Hematopoietic multipotent progenitor cell treated with erythropoietin and hydrocortisone succinate and interleukin-3 and kit ligand, for 4 days (in vitro differentiated cells): ENCODE measurements at places on chromosomes 4 and X.

GRCh38 chrX:12236156-12236555 lies 97.9 kb downstream of the FRMPD4 start:
- DNase-seq, result no peak

- DNase-seq, result no peak
Measured at GRCh38 chr4:168743601-168744000, 246.7 kb downstream of the PALLD start.

DNA sequence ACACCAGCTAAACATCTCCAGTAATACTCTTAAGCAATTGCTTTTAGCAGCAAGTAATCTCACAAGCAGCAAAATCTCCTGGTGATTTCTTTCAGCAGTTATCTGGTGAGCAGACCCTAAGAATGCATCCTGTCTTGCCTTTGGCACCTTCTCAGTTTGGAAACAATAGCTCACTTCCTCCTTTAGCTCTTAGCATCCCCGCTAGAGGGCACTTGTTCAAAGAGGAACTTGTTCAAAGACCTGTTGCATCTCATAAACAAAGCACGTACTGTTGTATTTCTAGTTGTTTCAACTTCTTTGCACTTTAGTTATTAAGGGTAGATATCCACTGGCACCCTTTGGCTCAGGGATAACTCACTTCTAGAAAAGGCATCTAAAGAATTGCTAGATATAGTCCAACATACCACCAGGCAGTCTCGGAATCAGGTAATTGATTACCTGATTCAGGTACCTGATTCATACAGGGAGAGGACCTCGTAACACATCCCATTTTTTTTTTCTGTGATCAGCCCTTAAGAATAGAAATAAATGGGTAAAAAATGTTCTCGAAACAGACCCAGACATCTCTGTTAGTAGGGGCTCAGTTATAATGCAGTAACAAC lies 81.9 kb upstream of the QRFPR start:
- DNase-seq, result peak; percentile 88

- DNase-seq, result no peak
Measured at GRCh38 chr4:95761871-95762270, 78.0 kb upstream of the PDHA2 start.

GRCh38 chrX:19388064-19388679 lies 44.4 kb downstream of the PDHA1 start:
- no peak for DNase-seq

DNA sequence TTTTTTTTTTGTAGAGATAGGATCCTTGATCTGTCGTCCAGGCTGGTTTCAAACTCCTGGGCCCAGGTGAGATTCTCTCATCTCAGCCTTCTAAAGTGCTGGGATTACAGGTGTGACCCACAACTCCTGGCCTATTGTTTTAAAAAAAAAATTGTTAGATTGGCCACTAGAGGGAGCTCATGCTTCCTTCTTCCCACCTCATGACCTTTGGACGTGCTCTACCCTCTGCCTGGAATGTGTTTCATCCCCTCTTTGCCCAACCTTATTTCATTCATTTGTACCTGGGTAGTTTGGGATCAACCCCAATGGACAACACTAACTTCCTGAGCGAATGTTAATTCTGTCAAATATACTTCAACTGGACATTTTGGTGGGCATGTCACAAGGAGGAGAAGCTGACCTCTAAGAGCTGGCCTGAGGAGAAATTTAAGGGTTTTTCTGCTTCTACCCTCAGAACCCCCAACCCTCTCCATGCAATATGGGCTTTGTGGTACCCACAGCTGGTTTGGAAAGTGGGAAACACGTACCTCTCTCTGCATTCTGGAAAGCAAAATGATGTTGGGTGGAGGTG lies 6.4 kb downstream of the PPEF2 start:
- DNase-seq, result peak; percentile 66

GRCh38 chr4:51830156-51830720 lies 12.7 kb upstream of the DCUN1D4 start:
- DNase-seq, result no peak

GRCh38 chr4:156815717-156816359 lies 155.8 kb downstream of the PDGFC start:
- no peak for DNase-seq

DNA sequence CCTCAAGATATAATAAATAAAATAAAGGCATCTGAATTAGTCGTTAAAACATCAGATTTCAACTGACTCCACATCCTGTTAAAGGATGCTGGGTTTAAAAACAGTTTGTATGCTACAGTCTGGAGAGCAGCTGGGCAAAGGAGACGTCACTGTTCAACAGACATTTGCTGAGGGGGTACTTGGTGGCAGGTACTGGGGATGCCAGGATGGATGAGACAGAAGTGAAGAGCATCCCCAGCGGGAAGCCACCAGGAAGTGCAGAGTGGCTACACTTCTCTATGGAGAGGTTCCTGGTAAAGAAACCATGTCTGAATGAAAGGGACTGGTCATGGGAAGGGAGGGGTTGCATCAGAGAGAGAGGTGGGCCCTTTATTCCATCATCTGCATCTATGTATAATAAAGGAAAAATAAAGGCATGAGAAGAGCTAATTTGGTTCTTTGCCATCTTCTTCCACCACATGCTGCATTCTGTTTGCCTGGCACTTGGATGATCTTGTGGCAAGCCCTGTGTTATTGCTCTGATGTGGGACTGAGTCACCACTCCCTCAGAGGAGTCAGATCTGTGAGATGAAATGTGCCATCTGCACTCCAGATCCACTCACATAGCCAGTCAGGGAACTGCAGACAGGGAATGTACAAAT lies 145.0 kb downstream of the SOWAHB start:
- DNase-seq, result no peak

GRCh38 chrX:120357186-120357585 lies 4.7 kb upstream of the ATP1B4 start:
- DNase-seq, result no peak

- peak; percentile 76 for DNase-seq
Measured at GRCh38 chr4:67087897-67088296, 457.4 kb downstream of the CENPC start.

DNA sequence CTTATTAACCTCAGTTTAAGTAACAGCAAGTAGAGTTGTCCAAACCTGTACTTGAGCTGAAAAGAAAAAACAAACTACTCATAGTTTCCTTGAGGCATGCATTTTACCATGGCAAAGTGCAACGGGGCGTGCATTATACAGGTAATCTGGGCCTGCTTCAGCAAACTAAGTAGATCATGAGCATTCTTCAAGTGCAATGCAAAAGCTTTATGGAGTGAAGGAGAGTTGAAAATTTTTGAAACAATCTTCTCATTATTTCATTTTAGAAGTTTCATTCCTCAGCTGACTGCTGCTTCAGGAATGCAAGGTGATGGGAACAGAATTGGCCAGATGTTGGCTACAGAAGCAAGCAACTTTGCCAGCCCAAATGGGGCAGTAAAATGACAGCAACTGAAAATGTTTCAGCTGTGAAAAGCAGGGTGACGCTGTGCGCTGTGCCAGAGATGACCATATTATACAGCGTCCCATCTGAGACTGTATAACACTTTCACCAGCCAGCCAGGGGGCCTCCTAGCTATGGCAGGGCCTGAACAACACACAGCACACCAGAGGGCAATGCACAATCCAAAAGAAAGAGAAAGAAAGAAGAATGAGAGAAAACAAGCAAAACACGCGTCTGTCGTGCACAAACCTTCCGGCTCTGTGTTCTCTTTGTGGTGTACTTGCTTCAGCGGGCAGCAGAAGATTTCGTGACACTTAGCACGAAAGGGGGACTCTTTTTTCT lies 145.5 kb upstream of the FGF13 start:
- no peak for DNase-seq

- no peak for DNase-seq
Measured at GRCh38 chrX:11953615-11954014, 184.7 kb upstream of the FRMPD4 start.

- no peak for DNase-seq
Measured at GRCh38 chr4:181970366-181970765, 272.8 kb upstream of the TENM3 start.

- no peak for DNase-seq
Measured at GRCh38 chr4:163284304-163284703, 48.1 kb downstream of the NPY1R start.

GRCh38 chr4:184433258-184433892 lies 41.0 kb downstream of the IRF2 start:
- no peak for DNase-seq

GRCh38 chr4:101158134-101158482 lies 189.2 kb downstream of the PPP3CA start:
- no peak for DNase-seq

- DNase-seq, result no peak
Measured at GRCh38 chr4:3514806-3515501, 17.3 kb downstream of the LRPAP1 start.

DNA sequence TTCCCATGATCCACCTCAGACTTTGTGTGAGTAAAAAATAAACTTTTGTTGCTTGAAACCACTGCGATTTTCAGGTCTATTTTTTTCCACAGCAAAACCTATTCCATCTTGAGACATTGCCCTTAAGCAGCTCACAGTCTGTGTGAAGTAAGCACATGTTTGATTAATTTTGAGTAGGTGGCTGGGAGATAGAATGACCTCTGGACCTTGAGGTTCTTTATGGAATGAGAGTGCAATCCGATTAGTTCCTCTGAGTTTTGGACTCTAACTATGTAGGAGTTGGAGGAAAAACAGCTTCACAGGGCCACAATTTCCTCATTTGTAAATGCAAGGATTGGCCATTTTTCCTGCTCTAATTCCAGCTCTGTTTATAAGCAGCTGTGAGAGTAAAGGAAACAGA lies 234.1 kb upstream of the IGFBP7 start:
- no peak for DNase-seq

- no peak for DNase-seq
Measured at GRCh38 chr4:153969542-153969941, 180.7 kb upstream of the SFRP2 start.

- DNase-seq, result peak; percentile 18
Measured at GRCh38 chrX:140040386-140040785, 75.1 kb upstream of the CXorf66 start.

DNA sequence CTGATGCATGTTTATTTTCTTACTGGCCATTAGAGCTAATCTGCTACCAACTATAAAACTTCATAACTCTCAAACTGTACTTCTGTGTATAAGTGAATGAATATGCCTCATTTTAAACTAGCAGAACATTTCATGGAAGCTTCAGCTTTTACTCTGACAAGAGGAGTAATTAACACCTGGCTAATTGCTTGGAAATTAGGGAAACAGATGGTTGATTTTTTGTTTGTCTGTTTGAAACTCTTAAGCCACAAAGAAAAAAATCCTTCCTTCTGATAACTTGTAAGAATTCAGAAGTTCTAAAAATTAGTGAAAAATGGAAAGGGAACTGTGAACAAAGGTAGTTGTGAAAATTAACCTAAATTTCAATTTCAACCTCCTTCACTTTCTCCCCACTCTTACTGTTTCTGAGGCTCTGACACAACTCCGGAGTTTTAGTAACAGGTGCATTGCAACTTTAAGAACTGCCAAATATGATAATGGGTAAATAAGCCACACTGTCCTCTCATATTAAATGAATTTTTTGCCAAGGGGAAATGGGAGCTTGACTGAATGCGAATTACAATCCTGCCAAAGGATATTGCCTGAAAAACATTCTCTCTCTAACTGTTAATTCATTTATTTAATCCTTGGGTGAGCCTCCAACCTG lies 1.0 kb downstream of the EGF start:
- DNase-seq, result no peak

DNA sequence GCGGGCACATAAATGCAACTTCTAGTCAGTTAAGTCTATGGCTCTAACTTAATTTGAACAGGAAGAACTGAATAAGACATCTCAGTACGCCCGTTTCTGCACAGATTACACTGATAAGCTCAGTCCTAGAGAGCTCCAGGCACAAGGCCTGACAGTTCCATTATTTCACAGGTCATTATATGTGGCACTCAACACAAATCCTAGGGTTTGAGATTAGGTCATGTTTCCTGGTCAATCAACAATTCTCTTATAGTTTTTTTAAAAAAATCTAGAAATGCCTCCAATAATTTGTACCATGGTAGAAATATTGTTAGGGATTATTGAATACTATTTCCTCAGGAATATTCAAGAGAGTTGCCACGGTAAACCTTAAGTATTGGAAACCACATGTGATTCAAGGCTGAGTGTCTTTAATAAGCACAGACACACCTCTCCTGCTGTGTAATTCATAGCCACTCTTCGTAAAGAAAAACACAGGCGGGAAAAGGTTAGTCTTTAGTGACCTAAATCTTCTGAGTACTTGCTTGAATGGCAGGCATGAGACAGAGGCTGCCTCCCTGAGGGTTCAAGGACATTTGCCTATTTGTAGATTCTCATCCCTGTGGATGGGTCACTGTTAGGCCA lies 342.9 kb upstream of the ADGRL3 start:
- no peak for DNase-seq

- DNase-seq, result no peak
Measured at GRCh38 chr4:25002681-25003080, 28.1 kb downstream of the LGI2 start.

- no peak for DNase-seq
Measured at GRCh38 chr4:31194823-31195222, 474.7 kb downstream of the PCDH7 start.

DNA sequence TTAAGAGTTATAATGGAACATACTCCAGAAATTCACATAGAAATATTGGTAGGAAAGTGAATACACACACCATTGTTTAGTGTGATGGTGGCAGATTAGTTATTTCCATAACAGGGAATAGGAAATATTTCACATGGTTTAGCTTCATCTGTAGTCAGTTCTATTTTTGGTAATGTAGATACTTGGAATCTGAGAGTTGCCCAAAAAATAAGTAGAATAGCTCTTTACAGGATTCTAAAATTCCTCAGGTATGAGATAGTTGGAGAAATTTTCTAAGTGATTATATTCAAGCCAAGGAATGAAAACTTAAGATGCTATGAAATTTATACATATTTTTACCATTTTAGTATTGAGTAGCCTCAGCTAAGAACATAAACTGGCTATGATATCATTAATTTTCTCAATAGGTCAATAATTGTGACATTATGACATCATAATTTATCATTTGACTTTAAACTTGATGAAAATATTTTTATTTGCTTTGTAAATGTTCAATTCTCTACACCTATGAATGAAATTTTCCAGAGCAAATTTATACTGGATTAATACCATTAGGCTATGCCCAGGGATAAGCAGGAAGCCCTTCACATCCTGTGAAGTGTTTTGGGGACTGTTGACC lies 35.8 kb downstream of the CPEB2 start:
- DNase-seq, result no peak

DNA sequence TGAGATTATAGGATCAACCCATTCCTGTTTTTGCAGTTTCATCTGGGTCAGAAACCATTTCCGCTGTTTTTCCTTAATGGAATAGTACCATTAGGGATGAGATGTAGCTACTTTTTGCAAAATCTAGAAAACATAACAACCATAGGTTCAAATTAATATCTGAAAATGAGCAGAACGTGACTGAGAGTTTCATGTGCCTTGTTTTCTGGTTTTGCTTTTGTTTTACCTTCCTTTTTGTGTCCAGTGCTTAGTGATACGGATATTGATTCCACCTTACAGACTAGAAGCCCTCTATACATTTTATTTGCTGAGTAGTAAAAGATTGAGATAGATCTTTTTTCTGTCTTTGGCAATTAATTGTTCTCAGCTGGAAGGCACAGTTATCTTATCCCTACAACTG lies 46.5 kb downstream of the SNX25 start:
- no peak for DNase-seq
